ENCODE measurements at places on chromosomes 16 and 17.

DNA sequence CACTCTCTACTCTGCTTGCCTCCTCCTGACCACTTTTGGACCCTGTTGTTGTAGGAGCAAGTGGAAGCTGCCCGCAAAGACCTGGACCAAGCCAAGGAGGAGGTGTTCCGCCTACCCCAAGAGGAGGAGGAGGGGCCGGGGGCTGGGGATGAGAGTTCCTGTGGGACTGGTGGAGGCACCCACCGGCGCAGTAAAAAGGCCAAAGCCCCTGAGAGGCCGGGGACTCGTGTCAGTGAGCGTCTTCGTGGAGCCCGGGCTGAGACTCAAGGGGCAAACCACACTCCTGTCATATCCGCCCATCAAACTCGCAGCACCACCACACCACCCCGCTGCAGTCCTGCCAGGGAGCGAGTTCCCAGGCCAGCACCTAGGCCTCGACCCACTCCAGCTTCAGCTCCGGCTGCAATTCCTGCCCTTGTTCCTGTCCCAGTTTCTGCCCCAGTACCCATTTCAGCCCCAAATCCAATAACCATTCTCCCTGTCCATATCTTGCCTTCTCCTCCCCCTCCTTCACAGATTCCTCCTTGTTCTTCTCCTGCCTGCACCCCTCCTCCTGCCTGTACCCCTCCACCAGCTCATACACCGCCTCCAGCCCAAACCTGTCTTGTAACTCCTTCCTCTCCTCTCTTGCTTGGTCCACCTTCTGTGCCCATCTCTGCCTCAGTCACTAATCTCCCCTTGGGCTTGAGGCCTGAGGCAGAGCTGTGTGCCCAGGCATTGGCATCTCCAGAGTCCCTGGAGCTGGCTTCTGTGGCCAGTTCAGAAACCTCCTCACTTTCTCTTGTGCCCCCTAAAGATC is 11.0 kb upstream of the PHKG2 start:
- no peak for DNase-seq

DNA sequence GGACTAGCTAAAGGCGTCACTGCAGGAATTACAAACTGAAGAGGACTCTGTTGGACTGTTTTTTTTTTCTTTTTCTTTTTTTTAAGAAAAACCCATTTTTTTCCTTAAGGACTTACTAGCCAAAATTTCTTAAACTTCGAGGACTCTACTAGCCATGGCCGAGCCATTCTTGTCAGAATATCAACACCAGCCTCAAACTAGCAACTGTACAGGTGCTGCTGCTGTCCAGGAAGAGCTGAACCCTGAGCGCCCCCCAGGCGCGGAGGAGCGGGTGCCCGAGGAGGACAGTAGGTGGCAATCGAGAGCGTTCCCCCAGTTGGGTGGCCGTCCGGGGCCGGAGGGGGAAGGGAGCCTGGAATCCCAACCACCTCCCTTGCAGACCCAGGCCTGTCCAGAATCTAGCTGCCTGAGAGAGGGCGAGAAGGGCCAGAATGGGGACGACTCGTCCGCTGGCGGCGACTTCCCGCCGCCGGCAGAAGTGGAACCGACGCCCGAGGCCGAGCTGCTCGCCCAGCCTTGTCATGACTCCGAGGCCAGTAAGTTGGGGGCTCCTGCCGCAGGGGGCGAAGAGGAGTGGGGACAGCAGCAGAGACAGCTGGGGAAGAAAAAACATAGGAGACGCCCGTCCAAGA is 878 bp downstream of the HEXIM1 start:
- DNase-seq = no peak

DNA sequence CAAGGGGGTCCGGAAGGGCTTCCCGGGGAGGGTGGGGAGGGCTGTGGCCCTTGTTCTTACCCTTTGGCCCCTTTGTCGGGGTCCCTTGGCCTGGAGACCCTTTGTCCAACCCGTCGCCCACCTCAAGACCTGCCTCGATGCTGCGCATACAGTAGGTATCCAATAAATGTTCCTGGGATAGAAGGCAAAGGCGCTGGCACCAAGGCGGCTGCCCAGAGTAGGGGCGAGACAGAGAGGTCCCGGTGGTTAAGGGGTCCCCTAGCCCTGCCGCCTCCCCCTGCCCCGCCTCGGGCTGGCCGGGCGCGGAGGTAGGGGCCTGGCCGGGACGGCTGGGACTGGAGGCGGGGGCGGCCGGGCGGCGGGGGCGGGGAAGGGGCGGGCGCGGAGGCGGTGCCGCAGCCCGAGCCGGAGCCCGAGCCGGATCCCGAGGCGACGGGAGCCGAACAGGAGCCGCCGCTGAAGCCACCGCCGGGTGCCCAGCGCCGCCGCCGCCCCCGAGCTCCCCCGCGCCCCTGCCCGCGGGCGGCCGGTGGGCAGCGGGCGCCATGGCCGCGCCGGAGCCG is at the start of gene NHERF2:
Gene NHERF2, plus strand, starts transcription at position 442 of the 563 bp plus-strand sequence. Its CDS starts 104 bp downstream, at position 546.
- no peak for DNase-seq

DNA sequence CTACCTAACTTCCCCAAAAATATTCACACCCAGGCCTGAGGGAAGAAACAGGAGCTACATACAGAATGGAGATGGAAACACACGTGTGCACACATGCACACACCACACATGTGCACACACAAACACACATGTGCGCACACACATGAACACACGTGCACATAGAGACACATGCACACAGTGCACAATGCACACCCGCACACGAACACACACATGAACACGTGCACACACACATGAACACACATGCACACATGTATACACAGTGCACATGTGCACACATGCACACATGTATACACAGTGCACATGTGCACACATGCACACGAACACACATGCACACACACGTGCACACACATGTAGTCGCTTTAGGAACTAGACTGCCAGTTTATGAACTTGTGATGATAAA is 18.8 kb downstream of the CA5A start:
- DNase-seq = no peak

DNA sequence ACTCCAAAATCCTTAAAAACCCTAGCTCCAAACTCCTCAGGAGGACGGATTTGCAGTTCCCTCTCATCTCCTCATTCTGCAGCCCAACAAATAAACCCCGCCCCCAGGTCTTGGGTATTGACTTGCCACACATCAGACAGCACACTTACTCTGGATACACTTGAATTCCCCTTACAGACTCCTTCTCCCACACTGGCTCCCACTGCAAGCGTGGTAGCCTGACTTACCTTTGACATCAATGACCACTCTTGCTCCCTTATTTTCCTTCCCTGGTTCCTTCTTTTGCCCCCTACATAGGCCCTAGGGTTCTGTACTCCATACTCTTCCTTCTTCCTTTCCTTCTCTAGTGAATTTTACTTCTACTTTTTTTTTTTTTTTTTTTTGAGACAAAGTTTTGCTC is 7.5 kb downstream of the RFFL start:
- DNase-seq = no peak

DNA sequence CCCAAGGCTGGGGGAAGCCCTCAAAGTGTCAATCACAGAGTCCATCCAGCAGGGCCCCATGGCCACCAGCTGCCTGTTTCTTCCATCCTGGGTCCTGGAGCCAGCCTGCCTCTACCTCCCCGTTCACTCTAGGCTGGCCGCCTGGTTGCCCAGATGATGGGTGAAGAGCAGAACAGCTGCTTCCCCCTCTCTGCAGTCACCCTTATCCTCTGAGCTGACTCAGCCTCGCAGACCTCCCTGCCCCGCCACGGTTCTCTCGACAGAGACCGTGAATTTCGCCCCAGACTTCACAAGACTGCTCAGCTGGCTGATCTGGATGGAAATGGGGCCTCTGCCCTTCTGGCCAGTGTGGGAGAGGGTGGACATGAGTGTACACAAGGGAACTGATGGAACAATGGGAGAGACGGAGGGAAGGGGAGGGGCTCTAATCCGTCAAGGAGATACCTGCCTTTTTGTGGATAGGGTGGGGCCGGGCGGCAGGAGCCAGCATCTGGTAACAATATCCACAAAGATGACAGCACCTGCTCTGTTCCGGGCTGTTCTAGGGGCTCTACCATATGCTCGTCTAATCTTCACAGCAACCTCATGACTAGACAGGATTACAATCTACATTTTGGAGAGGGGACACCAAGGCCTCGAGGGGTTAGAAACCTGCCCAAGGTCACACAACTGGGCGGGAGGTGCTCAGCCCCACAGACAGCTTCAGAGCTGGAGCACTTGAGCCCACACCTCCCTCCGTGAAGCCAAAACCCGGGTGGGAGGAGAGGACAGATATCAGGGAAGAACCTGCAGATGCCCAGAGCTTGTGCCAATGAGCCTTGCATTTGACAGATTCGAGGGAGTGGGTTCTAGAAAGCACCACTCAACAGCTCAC is 136.0 kb downstream of the SDK2 start:
- no peak for DNase-seq

DNA sequence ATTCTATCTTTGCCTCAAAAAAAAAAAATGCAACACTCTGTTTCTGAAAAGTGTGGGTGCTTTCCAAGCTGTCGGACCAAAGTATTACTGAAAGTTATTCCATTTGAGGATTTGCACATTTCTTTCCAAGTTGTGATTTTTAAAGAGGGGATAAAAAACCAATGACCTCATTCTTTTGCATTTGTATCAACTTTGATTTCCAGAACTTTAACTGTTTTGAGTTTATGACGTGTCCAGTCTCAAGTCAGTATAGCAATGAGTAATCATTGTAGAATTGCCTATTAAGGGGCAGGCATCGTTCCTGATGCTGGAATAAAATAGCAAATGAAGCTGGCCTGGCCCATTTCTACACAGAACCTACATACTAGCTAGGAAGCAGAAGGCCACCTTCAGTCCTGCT is 229.6 kb upstream of the RBFOX1 start:
- no peak for DNase-seq

GRCh38 chr17:27241346-27241946 is 52.5 kb upstream of the WSB1 start:
- DNase-seq = no peak
